ENCODE measurements at places on chromosomes 3 and 15. TPM values are rescaled to one million over a fixed set of nuclear protein-coding genes. Genes with fewer than 3 reads are reported as not detected.

The GNL3 gene
- 70.7 TPM for total RNA-seq

The ZIC1 gene
- total RNA-seq: not detected

The RBM5 gene
- total RNA-seq: 359 TPM

The OCA2 gene
- total RNA-seq: 1.5 TPM

The FGF12 gene
- not detected for total RNA-seq

The ACY1 gene
- total RNA-seq: 13.8 TPM

The GOLGA6L7 gene
- total RNA-seq: not detected

The ATP8B4 gene
- 55.6 TPM for total RNA-seq

DNA sequence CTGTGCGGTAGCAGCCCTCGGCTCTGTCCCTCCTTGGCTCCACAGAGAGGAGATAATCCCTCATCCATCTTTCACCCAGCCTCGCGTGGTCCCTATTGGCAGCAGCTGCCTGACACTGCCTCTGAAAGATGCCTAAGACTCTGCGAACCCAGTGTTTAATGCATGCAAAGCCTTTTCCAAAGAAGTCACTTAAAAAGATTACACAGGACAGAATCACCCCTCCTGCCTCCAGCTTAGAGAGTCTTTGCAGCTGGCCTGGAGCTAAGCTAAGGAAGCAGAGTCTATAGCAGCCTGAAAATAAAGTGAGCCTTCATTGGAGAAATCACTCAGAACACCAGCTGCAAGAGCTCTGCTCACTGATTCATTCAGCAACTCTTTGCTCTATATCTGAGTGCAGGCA, 247.2 kb downstream of the SHQ1 start:
- DNase-seq: no peak

- DNase-seq: no peak
These were observed 888.2 kb downstream of the CADM2 start for GRCh38 chr3:85846940-85847339.

- no peak for DNase-seq
These were observed 19.9 kb downstream of the UBR1 start for GRCh38 chr15:43085921-43086320.

- DNase-seq: peak; percentile 25
These were observed 1.0 kb downstream of the ZFAND6 start for GRCh38 chr15:80060356-80061006.

DNA sequence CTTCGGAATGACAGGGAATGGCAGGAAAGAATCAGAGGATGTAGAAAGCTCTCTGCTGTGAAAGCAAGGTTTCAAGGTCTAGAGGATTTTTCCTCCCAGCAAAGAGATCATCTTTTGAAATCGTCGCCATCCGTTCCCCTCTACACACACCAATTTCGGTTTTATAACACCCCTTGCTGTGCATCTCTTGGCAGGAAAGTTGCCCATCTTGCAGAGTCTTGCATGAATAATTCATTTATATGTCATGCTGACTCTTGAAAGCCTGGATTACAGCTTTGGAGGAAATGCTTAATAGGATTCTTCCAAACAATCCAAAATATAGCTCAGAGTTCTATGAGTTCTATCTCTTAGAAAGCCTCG, 262.7 kb downstream of the CHL1 start:
- no peak for DNase-seq

DNA sequence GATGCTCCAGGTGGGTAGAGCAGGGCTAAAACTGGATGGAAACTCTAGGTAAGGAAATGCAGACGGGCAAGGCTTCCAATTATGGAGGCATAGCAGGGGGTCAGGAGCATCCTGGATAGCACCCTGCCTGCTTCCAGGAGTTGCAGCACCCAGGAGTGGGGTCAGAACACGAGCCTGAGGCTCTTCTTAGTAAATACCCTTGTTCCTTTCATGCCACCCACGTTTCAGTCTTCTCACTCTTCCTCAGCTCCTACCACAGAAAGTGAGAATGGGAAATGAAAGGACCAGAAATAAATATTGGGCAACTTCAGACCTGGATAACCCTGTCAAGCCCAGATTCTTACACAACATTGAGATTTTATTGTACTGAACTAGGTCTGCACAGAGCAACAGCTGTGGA, 16.4 kb downstream of the CCR1 start:
- DNase-seq: no peak

- peak; percentile 15 for DNase-seq
These were observed 835 bp downstream of the SEMA5B start for GRCh38 chr3:123026565-123027291.

DNA sequence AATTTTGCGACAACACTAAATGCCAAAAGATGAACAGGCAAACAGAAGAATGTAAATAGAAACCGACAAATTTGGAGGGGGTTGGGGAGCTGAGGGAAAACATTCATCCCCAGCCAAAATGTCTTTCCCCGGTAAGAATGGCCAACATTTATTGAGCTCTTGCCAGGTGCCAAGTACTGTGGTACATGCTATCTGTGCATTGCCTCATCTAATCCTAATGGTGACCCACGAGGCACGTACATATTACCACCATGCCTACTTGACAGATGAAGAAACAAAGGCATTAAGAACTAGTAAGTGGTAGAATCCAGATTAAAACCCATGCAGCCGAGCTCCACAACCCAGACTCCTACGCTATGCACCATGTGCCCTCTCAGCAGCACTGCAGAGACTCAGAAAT, 205.7 kb downstream of the STT3B start:
- no peak for DNase-seq

GRCh38 chr15:31338318-31338878, 11.8 kb downstream of the KLF13 start:
- DNase-seq: peak; percentile 8

- peak; percentile 84 for DNase-seq
These were observed 37.3 kb downstream of the ANP32A start for GRCh38 chr15:68783226-68784058.

GRCh38 chr15:36517758-36518157, 61.7 kb upstream of the CDIN1 start:
- DNase-seq: no peak

DNA sequence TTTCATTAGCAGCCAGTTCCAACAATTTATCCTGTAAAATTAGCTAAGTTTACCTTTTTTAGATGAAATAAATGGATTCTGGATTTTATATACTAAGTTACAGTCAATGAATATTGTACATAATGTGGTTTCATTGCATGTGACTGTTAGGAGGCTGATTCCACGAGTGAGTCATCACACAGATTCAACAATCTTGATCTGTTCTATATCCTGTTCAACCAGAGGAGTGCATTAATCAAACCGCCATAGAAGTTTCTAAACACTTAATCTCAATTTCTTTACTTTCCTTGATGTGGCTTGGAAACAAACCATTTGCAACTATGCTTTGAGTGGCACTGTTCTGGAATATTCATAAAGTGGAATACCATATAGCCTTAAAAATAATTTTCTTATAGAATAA, 15.3 kb downstream of the DNAJC13 start:
- DNase-seq: no peak

DNA sequence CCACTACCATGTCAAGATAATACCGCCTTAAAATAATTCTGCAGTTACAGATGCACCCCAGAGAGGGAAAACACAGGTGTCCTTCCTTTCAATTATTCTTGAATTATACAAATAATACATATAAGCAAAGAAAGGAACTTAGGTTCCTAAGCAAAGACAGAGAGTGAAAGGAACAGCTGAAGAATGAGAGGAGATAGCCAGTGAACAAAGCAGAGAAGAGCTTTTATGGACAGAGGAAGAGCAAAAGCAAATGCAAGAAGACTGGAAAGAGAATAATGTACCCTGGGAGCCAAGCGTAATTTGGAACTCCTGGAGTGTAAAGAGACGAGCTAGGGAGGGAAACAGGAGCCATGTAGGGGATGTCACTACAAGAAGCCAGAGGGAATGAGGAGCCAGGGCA, 21.7 kb downstream of the GPR176 start:
- no peak for DNase-seq

DNA sequence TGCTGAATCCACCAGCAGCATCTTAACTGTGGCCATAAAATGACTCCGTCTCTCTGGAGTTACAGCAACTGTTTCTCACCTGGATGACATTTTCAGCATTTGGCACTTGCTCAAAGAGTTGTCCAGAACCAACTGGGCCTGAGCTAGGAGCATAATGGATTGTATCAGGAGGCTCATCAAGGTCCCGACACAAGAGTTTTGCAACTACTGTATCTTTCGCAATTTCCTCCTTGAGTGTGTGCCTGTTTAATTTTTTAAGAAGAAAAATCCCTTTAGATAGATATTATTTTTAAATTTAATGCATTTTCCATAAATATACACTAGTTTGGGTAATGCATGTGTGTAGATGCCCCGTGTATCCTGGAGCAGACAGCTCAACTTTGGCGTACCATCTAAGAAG, 44.3 kb upstream of the C3orf49 start:
- DNase-seq: no peak
